ENCODE measurements at places on chromosomes 5 and 9.

GRCh38 chr5:148956477-148957385 lies 106.1 kb downstream of the SH3TC2 start:
- H3K27ac ChIP-seq = no peak overlapping the region
- DNase-seq = no peak
- H3K4me1 ChIP-seq = no peaks in the 10 kb centered on the region
- H3K27me3 ChIP-seq = no peaks in the 10 kb centered on the region
- no peak overlapping the region for H3K4me3 ChIP-seq
- H3K36me3 ChIP-seq = no peaks in the 10 kb centered on the region

DNA sequence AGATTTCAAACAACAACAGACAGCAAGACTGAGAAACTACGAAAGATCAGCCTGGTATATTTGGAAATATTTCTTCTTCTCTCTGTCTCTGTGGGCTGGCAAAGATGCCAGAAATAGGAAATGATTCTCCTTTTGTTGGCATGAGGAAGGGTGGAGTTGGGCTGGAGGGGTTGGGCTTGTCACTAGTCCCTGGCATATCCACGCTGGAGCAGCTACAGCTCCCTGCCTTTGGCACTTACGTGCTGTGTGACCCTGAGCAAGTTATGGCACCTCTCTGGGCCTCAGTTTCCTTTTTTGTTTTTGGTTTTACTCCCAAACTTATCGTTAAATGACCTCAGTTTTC lies 354 bp upstream of the KCNMB1 start:
- no peak overlapping the region for H3K4me3 ChIP-seq
- H3K4me1 ChIP-seq = peaks cover 38% of the 10 kb centered on the region
- H3K27me3 ChIP-seq = no peaks in the 10 kb centered on the region
- no peaks in the 10 kb centered on the region for H3K36me3 ChIP-seq
- no peak for DNase-seq

DNA sequence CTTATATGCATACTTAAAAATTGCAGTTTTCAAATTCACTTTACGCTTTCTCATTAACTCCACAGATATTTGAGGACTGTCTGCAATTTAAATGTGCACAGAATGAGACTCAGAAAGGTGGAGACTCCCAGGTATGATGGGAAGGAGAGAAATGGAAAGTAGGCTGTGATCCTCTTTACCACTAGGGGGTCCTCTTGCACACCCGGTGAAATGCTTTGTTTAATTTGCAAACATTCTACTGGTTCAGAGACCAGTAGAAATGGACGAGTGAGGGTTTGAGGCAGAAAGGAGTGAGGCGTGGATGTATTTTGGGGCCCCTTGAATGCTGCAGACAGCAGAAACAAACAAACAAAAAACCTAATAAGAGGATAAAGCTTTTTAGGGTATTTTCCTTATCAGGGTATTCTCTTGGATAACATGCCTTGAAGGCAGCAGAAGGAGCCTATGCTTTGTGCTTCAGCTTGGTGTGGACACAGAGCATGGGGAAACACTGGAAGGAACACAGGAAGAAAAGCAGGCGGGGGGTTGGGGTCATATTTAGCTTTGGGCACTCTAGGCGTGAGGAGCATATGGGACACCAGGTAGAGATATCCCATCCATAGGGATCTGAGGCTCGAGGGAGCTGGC lies 410.1 kb downstream of the DMRT2 start:
- no peaks in the 10 kb centered on the region for H3K36me3 ChIP-seq
- H3K4me3 ChIP-seq = no peak overlapping the region
- no peaks in the 10 kb centered on the region for H3K27me3 ChIP-seq
- H3K4me1 ChIP-seq = no peaks in the 10 kb centered on the region
- H3K27ac ChIP-seq = no peak overlapping the region

- no peak overlapping the region for H3K27ac ChIP-seq
- peaks cover 7% of the 10 kb centered on the region for H3K4me1 ChIP-seq
- H3K27me3 ChIP-seq = no peaks in the 10 kb centered on the region
These were observed 3.6 kb downstream of the DNAJC18 start for GRCh38 chr5:139435676-139436075.

DNA sequence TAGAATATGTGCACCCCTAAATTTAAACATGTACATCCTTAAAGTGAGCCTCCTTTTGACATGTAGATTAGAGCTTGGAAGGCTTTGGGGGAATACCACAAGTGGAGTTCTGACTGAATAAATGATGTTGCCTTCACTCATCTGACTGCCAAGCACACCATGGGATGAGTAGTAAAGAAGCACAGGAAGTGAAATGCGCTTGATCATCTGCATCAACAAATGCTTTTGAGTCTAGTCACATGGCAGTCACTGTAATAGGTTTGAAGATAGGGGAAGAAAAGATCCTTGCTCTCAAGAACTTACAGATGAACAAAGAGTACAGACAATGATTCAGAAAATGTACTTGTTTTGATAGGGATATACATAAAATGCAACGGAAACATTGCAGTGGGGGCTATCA lies 62.0 kb upstream of the STARD4 start:
- no peaks in the 10 kb centered on the region for H3K4me1 ChIP-seq
- no peaks in the 10 kb centered on the region for H3K36me3 ChIP-seq
- H3K27me3 ChIP-seq = no peaks in the 10 kb centered on the region
- no peak for DNase-seq
- no peak overlapping the region for H3K4me3 ChIP-seq
- H3K27ac ChIP-seq = no peak overlapping the region

- no peak for DNase-seq
- no peak overlapping the region for H3K4me3 ChIP-seq
- H3K36me3 ChIP-seq = no peaks in the 10 kb centered on the region
- H3K4me1 ChIP-seq = no peaks in the 10 kb centered on the region
These were observed 217.9 kb downstream of the TAF11L14 start for GRCh38 chr5:17852111-17852510.

DNA sequence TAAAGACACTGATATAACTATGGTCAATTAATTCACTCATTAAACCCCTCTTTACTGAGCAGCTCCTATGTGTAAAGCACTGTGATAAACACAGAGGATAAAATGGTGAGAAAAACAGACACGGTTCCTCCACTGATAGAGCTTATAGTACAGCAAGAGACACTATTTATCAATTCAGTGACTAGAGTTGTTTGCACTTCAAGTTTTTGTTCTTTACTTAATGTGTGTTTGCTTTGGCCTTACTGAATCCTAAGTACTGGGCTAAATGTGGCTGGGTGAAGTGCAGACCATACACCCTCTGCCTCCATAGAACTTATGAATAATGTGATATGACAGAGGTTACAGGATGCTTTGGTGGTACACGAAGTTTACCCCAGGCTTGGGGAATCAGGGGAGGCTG lies 80.1 kb upstream of the ITGA1 start:
- H3K27ac ChIP-seq = no peak overlapping the region
- no peaks in the 10 kb centered on the region for H3K36me3 ChIP-seq
- H3K27me3 ChIP-seq = no peaks in the 10 kb centered on the region
- H3K4me3 ChIP-seq = no peak overlapping the region
- no peaks in the 10 kb centered on the region for H3K4me1 ChIP-seq

- DNase-seq = no peak
- no peaks in the 10 kb centered on the region for H3K27me3 ChIP-seq
- H3K27ac ChIP-seq = no peak overlapping the region
- H3K4me3 ChIP-seq = no peak overlapping the region
- H3K4me1 ChIP-seq = no peaks in the 10 kb centered on the region
- no peaks in the 10 kb centered on the region for H3K36me3 ChIP-seq
These were observed 181.7 kb downstream of the MTRR start for GRCh38 chr5:8050616-8051175.

GRCh38 chr9:136609838-136610311 lies 52.8 kb upstream of the EGFL7 start:
- H3K4me3 ChIP-seq = no peak overlapping the region
- no peak for DNase-seq
- H3K4me1 ChIP-seq = peaks cover 56% of the 10 kb centered on the region
- no peaks in the 10 kb centered on the region for H3K36me3 ChIP-seq
- H3K27ac ChIP-seq = no peak overlapping the region

- H3K27me3 ChIP-seq = no peaks in the 10 kb centered on the region
- DNase-seq = no peak
These were observed 295.4 kb upstream of the DAB2 start for GRCh38 chr5:39720136-39720535.

DNA sequence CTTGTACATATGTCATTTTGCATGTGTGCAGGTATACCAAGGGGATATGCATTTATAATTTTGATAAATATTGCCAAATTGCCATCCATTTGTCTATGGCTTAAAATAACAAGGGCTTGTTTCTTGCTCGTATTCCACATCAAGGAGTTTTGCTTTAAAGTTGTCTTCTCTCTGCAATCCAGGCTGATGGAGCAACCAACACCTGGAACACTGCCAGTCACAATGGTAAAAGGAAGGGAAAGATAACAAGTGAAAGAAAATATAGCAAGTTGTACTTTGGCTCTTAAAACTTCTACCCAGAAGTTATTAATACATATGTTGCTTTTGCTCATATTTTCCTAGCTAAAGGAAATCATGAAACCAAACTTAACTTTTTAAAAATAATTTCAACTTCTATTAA lies 156.9 kb downstream of the UNC13B start:
- no peak overlapping the region for H3K4me3 ChIP-seq
- no peak for DNase-seq
- H3K36me3 ChIP-seq = no peaks in the 10 kb centered on the region

- no peaks in the 10 kb centered on the region for H3K36me3 ChIP-seq
- DNase-seq = no peak
- H3K27me3 ChIP-seq = peaks cover 7% of the 10 kb centered on the region
- no peak overlapping the region for H3K4me3 ChIP-seq
- H3K4me1 ChIP-seq = no peaks in the 10 kb centered on the region
- no peak overlapping the region for H3K27ac ChIP-seq
These were observed 11.5 kb upstream of the BOD1 start for GRCh38 chr5:173627860-173628392.

GRCh38 chr5:111641533-111642233 lies 115.3 kb downstream of the NREP start:
- no peaks in the 10 kb centered on the region for H3K4me1 ChIP-seq
- H3K36me3 ChIP-seq = no peaks in the 10 kb centered on the region
- H3K27ac ChIP-seq = no peak overlapping the region
- DNase-seq = no peak

- H3K27ac ChIP-seq = no peak overlapping the region
- H3K27me3 ChIP-seq = no peaks in the 10 kb centered on the region
- H3K36me3 ChIP-seq = no peaks in the 10 kb centered on the region
- DNase-seq = no peak
These were observed 5.1 kb downstream of the TTC23L start for GRCh38 chr5:34844106-34844505.

GRCh38 chr5:91487420-91487819 lies 104.3 kb upstream of the ARRDC3 start:
- H3K27me3 ChIP-seq = no peaks in the 10 kb centered on the region
- no peak overlapping the region for H3K4me3 ChIP-seq
- no peaks in the 10 kb centered on the region for H3K36me3 ChIP-seq
- no peak for DNase-seq

GRCh38 chr5:14681236-14681752 lies 16.8 kb downstream of the OTULIN start:
- H3K4me3 ChIP-seq = no peak overlapping the region
- no peak overlapping the region for H3K27ac ChIP-seq
- no peaks in the 10 kb centered on the region for H3K4me1 ChIP-seq
- no peak for DNase-seq

Data from thymus (tissue), 14 donors.